ENCODE measurements at places on chromosomes 5 and 9. TPM values are rescaled to one million over a fixed set of nuclear protein-coding genes. Genes with fewer than 3 reads are reported as not detected.

Gene ZNF366
- 5.5 TPM for total RNA-seq

GRCh38 chr9:19378164-19378563 lies 1.9 kb downstream of the RPS6 start:
- peaks cover 63% of the 10 kb centered on the region for H3K36me3 ChIP-seq

GRCh38 chr9:101737705-101738565 lies 512 bp downstream of the GRIN3A start:
- peak overlapping the region; percentile 47 for H3K4me3 ChIP-seq
- DNase-seq, result no peak
- no peaks in the 10 kb centered on the region for H3K36me3 ChIP-seq
- peaks cover 13% of the 10 kb centered on the region for H3K4me1 ChIP-seq
- H3K27ac ChIP-seq, result peak overlapping the region; percentile 21
- peaks cover 60% of the 10 kb centered on the region for H3K27me3 ChIP-seq

DNA sequence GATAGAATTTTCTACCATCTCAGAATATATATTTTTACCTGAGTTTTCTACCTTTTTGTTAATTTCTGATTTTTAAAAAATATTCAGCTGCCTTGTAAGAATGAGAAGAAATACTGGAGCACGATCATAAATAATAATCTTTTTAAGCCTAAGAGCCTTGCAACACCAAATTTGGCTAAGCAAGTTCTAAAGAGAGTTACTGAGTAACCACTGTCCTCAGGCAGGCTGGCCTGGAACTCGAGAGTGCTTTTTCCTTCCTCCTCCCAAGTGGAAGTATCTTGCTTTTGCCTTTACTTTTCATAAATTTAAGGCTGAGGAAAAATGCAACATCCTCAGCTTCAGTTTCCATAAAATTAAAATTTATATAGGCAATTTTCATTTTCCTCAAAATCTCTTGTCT lies 21.0 kb downstream of the GLRX start:
- peak overlapping the region; percentile 70 for H3K27ac ChIP-seq
- H3K4me3 ChIP-seq, result no peak overlapping the region
- no peak for DNase-seq
- H3K36me3 ChIP-seq, result peaks cover 10% of the 10 kb centered on the region
- H3K4me1 ChIP-seq, result peaks cover 15% of the 10 kb centered on the region

Gene QRFP
- not detected for total RNA-seq

- peaks cover 7% of the 10 kb centered on the region for H3K4me1 ChIP-seq
- H3K27me3 ChIP-seq, result no peaks in the 10 kb centered on the region
- no peak overlapping the region for H3K4me3 ChIP-seq
- no peaks in the 10 kb centered on the region for H3K36me3 ChIP-seq
Measured at GRCh38 chr5:143638654-143639053, 173.3 kb upstream of the HMHB1 start.

DNA sequence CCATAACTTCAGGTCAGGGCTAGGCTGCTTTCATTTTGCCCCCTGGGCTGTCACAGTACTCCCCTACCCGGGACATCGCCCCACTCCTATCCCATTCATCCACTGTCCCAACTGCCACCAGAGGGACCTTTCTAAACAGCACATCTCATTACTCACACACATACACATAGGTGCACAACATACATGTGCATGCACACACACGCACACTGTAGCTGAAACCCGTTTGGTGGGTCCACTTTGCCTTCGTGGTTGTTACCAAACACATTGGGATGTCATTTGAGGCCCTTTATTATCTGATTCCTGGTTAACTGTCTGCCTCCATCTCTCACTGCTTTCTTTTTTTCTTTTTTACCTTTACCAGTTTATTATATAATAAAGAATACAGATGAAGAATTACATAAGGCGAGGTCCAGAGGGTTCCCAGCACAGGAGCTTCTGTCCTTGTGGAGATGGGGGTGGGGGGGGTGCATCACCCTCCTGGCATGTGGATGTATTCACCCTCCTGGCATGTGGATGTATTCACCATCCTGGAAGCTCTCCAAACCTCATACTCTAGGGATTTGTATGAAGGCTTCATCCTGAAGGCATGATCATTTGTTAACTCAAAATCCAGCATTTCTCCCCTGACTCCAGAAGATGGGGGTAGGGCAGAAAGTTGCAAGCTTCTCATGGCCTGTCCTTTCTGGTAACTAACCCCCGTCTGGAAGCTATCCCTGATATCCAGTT lies 186.0 kb downstream of the GOLPH3 start:
- no peaks in the 10 kb centered on the region for H3K36me3 ChIP-seq
- H3K27ac ChIP-seq, result no peak overlapping the region
- no peak for DNase-seq

Gene TMEM252
- total RNA-seq, result not detected

Gene HDHD3
- total RNA-seq, result 11.7 TPM

DNA sequence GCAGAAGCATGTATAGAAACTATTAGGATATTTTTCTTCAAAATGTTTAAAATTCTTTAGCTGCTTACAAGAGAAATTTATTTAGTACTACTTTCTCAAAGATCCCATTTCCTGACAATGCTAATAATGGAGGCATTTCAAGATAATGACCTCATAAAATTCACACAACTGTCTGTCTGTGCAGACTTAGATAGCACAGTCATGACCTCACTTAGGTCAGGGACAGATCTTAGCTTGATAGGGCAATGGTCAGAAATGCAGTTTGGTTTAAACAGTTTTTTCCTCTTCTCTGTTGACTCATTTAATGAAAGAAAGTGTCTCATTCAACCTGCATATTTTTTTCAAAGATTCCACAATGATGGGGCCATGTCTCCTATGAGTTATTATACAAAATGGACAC lies 128.4 kb downstream of the GRIA1 start:
- H3K4me3 ChIP-seq, result no peak overlapping the region
- H3K27me3 ChIP-seq, result no peaks in the 10 kb centered on the region
- H3K36me3 ChIP-seq, result no peaks in the 10 kb centered on the region
- DNase-seq, result no peak
- no peaks in the 10 kb centered on the region for H3K4me1 ChIP-seq

DNA sequence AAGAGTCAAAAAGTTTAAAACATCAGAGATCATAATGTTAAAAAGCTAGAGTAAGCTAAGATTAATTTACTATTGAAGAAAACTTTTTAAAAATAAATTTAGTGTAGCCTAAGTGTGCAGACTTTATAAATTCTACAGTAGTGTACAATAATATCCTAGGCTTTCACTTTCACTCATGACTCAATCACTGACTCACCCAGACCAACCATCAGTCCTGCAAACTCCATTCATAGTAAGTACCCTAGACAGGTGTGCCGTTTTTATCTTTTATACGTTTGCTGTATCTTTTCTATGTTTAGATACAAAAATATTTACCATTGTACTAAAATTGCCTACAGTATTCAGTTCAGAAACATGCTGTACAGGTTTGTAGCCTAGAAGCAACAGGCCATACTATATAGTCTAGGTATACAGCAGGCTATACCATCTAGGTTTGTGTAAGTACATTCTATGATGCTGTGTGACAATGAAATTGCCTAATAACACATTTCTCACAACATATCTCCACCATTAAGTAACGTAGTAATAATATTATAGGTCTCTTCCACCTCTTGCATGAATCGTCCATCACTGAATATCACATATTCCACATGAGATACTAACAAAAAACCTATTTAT lies 59.2 kb downstream of the MEGF9 start:
- H3K4me1 ChIP-seq, result no peaks in the 10 kb centered on the region
- no peaks in the 10 kb centered on the region for H3K36me3 ChIP-seq
- no peaks in the 10 kb centered on the region for H3K27me3 ChIP-seq
- no peak overlapping the region for H3K27ac ChIP-seq
- DNase-seq, result no peak

Measured in heart left ventricle (tissue), 16 donors.